Glutamatergic neuron (in vitro differentiated cells): ENCODE measurements at places on chromosomes 7 and 10.

DNA sequence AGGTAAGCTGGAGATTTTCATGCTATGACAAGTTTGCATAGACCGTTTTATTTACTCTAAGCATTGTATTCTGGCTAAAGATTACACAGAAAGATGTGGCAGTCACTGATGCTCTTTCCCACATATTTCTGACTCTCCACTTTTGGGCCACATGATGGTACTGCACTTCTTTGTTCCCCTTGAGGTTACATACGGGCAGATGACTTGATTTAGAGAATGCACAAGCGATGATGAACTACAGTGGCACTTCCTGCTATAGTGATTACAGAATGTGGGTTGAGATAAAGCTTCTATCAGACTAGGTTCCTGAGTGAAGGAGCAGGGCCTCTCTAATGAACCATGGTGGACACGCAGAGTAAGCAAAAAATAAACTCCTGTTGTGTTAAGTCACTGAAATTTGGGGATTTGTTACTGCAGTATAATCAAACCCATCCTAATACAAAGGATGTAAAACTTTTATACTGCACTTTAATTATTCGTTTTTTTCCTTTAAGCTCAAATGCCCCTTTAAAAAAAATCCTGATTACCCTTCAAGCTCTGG, 177.9 kb downstream of the TAX1BP1 start:
- DNase-seq = no peak

- DNase-seq = no peak
These were observed 7.4 kb downstream of the TSPAN14 start for GRCh38 chr10:80461208-80462183.

GRCh38 chr7:24843821-24844434, 86.7 kb upstream of the GSDME start:
- no peak for DNase-seq

DNA sequence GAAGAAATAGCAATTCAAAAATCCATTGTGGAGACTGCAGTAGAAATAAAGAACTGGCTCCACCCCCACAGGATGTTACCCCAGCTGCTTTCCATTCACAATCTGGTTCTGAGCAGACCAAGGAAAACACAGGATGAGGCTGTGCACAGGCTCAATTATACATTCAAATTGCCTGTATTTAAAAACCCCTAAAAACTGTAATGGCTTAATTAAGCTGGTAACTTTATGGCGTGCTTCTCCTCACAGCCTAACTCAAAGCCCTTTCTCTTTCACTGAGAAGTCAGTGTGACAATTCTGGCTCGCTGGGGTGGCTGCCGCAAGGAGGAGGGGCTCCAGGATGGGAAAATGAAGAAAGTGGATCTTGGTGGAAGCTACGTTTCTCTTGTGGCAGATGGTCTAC, 1191.1 kb downstream of the SORCS1 start:
- peak; percentile 41 for DNase-seq

GRCh38 chr7:42167206-42167605, 69.8 kb downstream of the GLI3 start:
- DNase-seq = no peak

GRCh38 chr10:71848325-71849275, 2.5 kb downstream of the PSAP start:
- no peak for DNase-seq

DNA sequence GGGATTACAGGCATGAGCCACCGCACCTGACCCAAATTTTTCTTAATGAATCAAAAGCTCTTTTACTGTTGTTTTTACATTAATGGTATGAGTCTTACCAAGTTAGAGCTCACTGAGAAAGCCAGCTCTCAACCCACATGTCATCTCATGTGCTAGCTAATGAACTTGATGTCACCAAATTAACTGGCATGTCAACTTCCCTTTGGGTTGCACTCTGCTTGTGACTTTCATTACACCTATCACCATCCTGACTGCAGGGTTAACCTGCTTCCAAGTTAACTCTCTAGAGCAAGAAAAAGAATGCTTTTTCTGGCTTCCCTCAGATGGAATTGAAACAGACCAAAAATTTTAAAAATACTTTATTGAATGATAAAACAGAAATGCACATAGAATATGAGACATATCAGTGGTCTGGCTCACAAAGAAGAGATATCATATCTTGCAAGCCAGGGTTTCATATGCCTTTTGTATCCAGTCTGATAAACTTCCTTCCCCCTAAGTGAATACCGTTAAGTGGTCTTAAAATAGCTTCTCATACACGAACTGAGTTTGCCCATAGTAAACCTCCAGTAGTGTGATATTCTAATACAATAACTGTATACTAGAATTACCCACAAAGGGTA, 42.9 kb upstream of the TRIM24 start:
- DNase-seq = no peak

- no peak for DNase-seq
These were observed 6.5 kb downstream of the AHR start for GRCh38 chr7:17304926-17305325.

GRCh38 chr7:1810961-1811849, 141.1 kb downstream of the ELFN1 start:
- DNase-seq = no peak

DNA sequence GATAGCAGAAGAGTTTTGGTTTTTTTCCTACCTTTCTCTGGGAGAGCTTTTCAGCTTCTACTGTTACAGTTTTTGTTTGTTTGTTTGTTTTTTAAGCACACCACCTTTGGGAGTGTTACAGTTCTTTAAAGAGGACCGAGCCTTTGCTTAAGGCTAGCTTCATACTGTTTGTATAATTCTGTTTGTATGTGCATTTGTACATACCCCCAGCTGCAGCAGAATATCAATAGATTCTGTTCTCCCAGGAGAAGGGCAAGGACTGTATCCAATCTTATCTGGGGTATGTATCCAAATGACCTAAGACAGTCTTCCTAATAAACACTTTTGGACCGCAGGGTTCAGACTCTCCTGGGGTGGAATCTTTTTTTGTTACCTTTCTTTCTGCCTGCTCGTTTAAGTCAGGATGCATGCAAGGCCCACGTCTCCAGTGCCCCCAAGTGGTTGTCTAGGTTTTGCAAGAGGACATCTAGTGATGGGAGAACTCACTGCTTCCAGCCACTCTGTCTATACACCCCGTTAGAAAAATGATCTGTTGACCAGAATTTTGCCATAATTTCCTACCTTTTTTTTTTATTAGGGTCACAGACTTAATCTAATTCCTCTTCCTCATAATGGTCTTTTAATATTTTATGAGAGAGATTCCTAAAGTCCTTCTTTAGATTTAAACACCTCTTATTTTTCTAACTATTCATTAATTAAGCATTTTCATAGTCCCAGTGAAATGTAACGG, 23.9 kb downstream of the NRF1 start:
- peak; percentile 63 for DNase-seq

- DNase-seq = no peak
These were observed 32.1 kb upstream of the EZH2 start for GRCh38 chr7:148916186-148916585.

GRCh38 chr7:45890902-45891461, 2.7 kb downstream of the IGFBP1 start:
- DNase-seq = no peak

DNA sequence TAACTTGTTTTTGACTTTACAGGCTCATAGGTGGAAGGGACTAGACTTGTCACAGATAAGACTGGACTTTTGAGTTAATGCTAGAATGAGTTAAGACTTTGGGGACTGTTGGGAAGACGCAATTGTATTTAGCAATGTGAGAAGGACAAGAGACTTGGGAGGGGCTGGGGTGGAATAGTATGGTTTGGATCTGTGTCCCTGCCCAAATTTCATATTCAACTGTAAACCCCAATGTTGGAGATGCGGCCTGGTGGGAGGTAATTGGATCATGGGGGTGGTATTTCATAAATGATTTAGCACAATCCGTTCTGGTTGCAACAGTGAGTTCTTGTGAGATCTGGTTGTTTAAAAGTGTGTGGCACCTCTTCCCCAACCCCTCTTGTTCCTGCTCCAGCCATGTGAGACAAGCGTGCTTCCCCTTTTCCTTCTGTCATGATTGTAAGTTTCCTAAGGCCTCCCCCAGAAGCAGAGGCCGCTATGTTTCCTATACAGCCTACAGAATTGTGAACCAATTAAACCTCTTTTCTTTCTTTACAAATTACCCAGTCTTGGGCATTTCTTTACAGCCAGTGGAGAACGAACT, 22.6 kb downstream of the RNF216 start:
- DNase-seq = no peak

GRCh38 chr7:50528266-50529092, 36.7 kb downstream of the DDC start:
- DNase-seq = no peak

DNA sequence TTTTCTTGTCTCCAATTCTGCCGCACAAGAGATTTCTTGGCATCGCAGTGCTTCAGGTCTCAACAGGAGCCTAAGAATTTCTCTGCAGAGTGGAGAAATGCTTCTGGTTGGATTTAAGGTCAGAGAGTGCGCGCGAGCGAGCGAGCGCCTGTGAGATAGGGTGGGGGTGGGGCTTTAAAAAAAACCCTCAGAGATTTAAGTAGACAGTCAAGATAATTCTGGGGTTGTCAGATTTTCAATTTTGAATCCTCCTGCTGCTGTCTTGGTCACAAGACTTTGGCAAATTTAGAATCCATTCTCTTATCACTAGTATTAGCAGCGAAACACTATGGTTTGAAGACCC, 49.7 kb downstream of the CPEB3 start:
- DNase-seq = peak; percentile 18

DNA sequence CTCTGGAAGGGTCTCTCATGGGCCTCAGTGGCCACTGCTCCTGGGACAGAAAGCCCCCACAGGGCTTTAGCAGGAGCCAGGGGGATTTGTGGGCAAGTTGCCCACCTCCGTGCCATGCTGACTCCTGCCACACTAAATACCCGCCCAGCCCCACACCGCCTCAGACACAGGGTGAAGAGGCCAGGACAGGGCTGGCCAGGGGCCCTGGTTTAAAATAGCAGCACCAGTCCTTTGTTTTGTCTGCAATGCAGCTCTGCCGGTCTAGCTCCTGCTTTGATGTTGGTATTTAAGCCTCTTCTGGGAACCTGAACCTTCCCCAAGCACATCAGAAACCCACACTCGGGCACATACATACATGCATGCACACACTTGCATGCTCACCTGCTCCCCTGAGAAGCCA, 14.4 kb upstream of the TNRC18 start:
- DNase-seq = no peak
